ENCODE measurements at places on chromosomes 2 and 18.

DNA sequence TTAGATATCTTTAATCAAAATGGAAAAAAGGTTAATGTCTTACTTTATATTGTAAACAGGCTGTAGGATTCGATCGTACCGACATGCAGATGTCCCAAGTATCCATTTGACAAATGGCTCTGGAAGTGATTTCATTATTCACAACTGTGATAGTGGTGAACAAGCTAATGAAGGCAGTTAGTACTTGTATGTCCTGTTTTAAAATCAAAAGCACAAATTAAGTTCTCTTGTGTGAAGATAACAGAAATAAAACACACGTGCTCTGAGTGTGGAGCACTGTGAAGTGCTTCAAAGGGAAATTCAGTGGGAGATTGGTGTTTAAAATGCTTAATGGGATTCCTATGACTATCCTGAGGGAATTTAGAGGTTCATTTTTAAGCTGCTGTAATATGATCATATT, 8.6 kb upstream of the LRP1B start:
- no peak for DNase-seq

GRCh38 chr2:240631548-240632305, 6.4 kb downstream of the GPR35 start:
- DNase-seq = no peak

DNA sequence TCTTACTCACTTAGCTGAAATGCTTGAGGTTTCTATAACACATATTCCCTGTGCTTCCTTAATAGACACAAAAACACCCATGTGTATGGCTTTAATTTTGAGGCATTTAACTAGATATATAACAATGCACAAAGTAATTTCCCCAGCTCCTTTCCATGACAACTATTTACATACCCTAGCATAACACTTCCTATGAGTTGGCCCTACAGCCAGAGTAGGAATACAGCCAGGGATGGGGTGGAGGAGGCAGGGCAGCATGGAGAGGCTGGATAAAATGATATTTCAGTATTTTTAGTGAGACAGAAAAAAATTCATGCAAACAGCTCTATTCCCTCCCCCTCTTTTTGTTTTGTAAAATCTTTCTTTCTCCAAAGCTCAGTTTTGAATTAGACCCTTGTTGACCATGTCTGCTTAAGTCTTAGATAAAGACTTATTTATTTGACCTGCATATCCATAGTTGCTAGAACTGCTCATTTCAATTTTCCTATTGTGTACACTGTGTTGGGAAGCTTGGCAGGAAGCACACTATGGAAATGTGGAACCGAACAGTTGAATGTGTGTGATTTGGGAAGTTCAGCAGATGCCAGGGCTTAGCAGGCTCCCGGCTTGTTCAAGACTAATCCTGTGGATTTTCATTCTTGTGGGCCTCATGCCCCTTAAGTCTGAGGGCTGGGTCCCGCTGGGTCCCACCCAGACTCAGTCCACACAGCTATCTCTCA, 11.2 kb upstream of the B3GNT2 start:
- no peak for DNase-seq

DNA sequence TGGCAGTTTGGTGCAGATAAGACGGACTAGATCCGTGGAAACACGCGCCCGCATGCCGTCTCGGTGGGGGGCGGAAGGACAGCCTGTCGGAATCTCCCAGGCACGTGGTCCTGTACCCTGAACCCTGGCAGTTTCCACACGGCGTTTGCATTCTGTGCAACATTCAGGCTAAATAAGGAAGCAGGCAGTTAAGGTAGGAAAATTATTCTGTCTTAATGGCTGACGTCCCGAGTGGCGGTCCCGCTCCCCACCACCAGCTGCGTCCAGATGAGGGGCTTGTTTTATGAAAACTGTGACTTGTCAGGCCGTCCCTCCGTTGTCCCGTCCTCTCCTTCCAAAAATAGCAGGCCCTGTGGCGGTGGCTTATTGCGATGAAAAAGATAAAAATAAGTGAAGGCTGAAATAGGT, 120.2 kb downstream of the NFATC1 start:
- no peak for DNase-seq

- no peak for DNase-seq
Observed at GRCh38 chr18:37364237-37364636, 201.4 kb downstream of the CELF4 start.

Measured in activated CD4-positive, alpha-beta T cell treated with anti-CD3 and anti-CD28 coated beads, Interleukin-2, amount 50 U/mL, for 24 hours (primary cell).